CD8-positive, alpha-beta memory T cell (primary cell): ENCODE measurements at places on chromosomes 6 and 20. TPM values are rescaled to one million over a fixed set of nuclear protein-coding genes. Genes with fewer than 3 reads are reported as not detected.

DNA sequence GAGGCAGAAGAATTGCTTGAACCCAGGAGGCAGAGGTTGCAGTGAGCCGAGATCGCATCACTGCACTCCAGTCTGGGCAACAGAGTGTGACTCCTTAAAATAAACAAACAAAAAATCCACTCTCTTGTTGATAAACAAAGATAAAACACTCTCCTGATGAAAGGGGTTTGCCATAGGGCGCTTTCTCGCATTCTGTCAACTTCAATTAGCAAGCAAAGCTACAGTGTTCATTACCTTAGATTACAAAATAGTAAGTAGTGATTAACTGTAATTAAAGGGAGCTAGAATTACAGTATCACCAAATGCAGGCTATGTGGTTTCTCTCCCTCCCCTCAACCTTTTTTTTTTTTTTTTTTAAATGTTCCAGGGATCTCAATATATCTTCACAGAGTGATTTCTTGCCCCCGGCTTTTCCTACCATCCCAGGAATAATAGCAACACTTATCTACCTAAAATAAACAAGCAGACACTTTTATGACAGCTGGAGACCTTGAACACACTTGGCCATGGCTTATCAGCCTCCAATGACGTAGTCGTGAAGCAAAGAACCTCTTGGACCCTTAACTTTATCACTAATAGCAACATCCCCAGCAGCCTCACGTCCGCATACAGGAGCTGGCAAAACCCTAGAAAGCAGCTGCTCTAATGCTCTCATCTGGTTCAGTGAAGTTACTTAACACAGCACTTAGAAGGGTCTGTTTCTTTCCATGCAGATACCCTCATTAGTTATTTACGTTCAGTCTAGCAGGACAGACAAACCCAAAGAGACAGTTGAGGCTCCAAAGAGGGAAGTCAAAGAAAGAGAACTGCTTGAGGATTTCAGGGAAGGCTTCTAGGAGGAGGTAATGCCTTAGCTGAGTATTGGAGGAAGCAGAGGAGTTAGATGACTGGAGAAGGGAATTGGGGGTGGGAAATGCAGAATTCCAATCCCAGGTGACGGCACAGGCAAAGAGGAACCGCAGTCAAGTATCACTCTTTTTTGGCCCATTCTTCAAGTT, 37.9 kb upstream of the NEDD9 start:
- no peak for DNase-seq

GRCh38 chr20:17660667-17661066, 21.4 kb downstream of the RRBP1 start:
- DNase-seq: no peak

Gene MLN
- total RNA-seq: not detected

DNA sequence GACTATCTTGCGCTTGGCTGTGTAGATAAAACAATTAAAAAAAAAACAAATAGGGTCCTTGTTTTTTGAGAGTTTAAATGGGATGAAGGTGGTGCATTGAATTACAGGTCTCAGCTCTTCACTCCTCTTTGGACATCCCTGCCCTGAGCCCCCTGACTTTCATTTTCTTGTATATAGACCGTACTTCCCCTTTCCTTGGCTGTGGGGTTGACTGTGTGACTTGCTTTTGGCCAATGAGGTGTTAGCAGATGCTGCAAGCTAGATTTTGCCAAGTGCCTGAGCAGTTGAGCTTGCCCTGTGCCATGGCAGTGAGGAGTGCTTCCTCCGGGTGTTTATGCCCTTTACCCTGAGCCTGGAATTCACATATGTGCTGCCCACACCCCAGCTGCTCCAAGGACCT, 386.1 kb upstream of the ZFP64 start:
- no peak for DNase-seq

DNA sequence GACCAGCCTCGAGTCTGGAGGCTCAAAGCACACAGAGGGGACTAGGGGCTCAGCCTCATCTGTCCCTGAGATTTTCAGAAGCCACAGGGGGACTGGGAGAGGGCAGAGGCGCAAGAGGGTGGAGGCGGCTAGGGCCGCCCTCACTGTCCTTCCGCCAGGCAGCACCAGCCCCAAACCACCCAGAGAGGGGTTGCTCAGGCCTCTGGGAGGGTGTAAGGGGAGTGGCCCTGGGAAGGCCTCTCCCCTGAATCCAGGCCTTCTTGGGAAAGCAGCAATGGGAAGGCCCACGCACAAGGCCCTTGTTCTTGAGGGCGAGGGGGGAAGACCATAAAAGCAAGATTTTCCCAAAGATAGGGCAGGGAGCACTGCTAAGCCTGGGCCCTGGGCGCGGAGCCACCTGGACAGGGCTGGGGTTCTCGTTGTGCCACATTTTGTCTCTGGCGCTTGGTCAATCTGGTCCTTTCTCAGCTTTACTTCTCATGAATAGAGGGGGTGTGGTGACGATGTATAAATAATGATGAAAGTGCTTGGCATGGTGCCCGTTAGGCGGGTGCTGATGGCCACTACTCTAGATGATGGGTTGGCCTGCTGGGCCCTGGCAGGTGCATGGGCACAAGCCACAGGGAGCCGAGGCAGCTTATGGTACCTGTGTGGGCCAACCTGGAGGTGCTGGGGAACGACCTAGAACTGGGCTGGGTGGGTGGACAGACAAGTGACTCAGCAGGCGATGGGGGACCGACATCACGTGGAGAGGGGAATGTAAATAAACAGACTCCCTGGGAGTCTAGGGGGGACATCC, 4.8 kb downstream of the SAMD10 start:
- no peak for DNase-seq
